ENCODE measurements at places on chromosomes 4 and X.

DNA sequence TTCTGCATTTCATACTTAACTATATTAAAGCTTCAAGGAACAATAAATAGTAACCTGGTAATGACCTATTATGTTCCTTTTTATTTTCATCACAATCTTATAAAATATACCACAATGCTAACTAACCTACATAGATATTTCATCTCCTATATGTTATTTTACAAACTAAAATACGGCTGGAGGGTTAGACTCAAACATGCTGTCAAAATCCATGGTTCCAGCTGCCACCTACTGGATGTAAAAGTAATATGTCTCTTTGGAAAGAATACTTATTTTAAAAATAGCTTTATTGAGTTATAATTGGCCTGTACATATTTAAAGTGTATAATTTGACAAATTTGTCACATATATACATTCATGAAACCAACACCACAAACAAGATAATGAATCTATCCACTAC is 15.0 kb downstream of the RGN start:
- peak; percentile 26 for DNase-seq

DNA sequence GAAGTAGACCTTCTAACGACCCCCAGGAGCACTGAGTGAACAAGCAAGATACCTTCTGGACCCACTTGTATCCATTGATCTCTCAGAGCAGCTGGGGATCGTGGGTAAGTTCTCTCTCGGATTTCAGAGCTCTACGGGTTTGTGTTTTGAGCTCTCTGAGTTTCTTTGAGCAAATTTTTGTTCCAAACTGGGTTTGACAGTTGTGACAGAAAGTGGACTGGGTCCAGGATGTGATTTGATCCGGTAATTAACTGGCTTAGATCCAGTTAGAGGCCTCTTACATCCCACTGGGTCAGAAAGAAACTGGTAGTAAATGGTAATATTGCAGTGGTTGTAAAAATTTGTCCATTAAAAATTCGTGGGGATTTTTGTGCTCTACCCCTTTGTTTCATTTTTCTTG is 459.2 kb downstream of the INPP4B start:
- no peak for DNase-seq

GRCh38 chr4:32025851-32026459 is 1305.8 kb downstream of the PCDH7 start:
- DNase-seq, result no peak

DNA sequence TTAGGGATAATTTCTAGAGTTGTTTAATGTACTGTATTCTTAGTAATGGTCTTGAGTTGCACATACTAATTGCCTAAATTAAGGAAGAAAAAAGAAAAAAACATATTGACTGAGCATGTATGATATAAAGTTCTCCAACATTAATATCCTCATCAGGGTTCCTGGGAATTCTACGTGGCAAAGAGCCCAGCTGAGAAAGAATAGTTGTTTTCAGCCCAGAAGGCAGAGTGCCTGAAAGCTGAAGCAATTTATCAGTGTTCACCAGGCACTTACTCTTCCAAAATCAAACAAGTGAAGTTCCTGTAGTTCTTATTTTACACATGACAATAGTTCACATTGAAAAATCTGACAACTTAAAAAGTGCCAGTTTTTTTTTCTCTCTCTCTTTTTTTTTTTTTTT is 27.7 kb downstream of the YIPF7 start:
- no peak for DNase-seq

GRCh38 chr4:122687531-122688061 is 44.9 kb upstream of the BBS12 start:
- no peak for DNase-seq

DNA sequence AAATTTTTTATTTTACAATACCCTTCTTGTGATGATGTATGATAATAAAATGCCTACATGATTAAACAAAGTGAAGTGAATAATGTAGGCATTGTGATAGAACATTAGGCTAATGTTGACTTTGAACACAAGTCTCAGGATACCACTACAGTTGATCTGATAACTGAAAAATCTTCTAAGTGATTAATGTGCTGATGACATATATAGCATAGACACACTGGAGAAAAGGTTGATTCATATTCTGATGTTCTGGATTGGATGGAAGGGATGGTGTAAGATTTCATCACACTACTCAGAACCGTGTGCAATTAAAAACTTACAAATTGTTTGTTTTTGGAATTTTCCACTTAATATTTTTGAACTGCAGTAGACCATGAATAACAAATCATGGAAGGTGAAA is 738.5 kb downstream of the TECRL start:
- DNase-seq, result no peak

DNA sequence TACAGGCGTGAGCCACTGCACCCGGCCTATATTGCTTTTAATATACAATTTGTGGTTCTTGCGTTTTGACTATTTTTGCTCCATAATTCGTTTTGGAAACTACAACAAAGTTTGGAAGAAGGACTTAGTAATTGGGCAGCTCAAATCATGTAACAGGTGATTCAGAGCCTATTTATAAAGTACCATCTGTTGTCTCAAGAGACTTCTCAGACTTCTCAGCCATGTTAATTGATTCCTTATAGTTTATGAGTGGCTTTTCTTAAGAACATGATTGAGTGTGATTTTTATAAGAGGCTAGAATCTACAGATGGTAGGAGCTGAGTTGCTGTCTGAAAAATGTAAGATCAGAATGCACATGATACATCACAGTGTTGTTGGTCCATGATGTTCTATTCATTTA is 240.2 kb downstream of the ADGRL3 start:
- DNase-seq, result no peak

DNA sequence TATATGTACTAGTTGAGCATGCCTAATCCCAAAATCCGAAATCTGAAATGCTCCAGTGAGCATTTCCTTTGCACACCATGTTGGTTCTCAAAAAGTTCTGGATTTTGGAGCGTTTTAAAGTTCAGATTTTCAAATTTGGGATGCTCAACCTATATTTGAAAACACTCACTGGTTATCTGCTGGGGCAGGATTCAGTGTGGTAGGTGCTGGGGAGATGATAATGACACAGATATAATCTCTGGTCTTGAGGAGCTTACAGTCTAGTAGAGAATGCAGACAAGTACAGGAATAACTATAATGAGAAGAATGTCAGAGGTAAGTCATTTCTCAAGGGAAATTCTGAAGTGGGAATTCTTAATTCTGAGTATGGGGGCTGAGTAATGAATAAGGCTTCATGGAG is 59.4 kb upstream of the CITED1 start:
- DNase-seq, result no peak

DNA sequence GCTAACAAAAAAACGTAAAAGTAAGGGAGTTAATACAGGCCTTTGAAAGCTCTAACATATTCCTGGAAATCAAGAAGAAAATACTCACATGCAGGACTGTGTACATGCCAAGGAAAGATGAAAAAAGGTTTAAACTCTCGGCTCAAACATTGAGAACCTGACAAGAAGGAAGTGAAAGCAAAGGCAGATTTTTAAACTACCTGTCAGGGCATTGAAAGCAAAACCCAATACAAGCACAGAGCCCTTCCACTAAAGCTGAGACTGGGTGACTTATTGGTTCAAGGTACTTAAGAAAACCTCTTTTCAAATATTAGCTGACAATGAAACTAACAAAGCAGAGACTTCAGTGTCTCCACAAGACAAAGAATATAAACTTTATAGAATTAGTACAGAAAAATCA is 313.0 kb upstream of the GRID2 start:
- DNase-seq, result no peak

DNA sequence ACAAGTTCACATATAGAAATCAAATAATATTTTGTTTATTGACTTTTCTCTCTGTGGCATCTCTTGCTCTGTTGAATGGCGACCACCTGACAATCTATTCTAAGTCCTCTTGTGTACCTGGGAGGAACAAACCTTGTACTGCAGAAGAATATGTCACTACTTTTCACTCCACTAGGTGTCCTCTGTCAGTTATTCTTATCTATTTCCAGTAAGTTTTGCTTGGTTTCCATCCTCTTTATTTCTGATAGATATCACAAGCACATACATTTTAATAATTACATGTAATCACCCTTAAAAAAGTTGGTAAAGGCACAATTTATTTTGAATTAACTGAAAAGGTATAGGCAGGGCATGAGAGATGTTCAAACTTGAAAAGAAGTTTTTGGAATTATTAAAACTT is 238.4 kb downstream of the SNCA start:
- no peak for DNase-seq

DNA sequence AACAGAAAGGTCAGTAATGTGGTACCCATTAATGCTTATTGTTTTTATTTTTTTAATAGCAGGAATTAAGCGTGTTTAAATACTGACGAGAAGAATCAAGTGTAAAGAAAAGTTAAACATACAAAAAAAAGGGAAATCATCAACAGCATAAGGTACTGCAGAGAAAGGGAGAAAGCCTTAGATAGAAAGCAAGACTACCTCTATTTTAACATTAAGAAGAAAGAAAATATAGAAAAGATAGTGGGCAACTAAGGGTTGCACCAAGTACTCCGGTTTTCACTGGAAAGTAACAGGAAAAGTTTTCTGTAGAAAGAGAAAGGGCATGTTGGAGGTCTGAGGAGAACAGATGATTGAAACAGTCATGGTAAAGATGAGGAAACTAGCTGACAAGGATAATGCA is 41.9 kb downstream of the FBXW7 start:
- no peak for DNase-seq

DNA sequence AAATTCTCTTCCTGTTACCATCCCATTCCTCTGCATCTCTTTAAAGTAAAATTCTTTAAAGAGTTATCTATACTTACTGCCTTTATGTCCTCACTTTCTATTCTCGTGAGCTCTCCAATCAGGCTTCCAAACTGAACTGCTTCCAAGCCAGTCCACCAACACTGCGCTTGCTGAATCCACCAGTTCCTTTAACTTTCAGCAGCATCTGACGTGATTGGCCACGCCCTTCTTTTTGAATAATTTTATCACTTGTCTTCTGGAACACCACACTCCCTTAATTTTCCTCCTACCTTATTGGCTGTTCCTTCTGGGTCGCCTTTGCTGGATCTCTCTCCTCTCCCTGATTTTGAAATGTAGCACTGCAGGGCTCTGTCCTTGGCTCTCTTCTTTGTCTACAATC is at the start of gene KIAA1210:
TSS of gene KIAA1210 (minus strand) at position 163 of the 400 bp plus-strand sequence. CDS start 4,170 bp downstream, outside the sequence.
- DNase-seq, result no peak

- DNase-seq, result no peak
These were observed 84.9 kb downstream of the GAB1 start for GRCh38 chr4:143421609-143422008.

- DNase-seq, result no peak
These were observed 36.5 kb upstream of the SLC10A4 start for GRCh38 chr4:48446642-48447041.

DNA sequence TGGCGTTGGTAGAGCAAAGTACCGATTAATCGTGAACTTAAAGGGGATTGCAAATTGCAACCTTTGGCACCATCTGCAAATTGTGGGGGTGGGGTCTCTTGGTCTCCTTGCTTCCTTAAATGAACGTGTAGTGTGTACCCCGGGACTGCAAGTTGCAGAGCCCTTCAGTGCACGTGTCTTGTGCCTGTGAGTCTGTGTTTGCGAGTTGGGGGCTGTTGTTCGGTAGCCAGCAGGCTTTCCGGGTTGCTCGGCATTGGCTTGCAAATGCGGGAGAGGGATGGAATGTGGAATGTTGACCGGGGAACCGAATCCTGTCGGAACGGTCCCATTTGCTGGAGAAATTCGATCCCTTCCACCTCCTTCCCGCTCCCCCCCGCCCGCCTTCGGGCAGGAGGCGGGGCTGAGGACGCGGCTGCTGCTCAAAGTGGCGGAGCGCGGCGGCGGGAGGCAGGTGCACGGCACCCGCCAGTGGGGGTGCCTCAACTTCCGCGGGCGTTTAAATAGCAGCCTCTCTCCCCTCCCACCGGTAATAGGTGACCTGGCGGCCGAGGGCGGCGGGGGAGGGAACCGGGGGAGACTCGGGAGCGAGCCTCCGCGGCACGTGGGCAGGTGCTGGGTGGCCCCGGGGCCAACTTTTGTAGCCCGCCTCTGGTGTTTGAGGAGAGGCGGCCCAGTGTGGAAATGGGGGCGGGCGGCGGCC is 1.5 kb downstream of the JADE1 start:
- DNase-seq, result peak; percentile 47

DNA sequence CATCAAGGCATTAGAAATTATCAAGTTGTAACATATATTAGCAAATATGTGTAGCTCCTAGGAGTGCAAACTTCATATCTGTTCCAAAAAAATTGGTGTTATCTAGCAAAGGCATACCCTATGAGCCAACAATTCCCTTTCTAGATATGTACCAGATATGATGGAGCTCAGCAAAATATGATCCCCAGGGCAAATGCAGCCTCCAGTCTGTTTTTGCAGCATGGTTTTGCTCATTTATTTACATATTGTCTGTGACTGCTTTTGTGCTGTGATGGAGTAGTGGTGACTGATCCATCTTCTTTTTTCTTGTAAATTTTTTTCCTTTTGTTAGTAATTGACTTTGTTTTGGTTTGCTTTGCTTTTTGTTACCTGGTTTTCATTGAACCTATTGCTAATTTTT is 41.0 kb downstream of the CEP135 start:
- no peak for DNase-seq

DNA sequence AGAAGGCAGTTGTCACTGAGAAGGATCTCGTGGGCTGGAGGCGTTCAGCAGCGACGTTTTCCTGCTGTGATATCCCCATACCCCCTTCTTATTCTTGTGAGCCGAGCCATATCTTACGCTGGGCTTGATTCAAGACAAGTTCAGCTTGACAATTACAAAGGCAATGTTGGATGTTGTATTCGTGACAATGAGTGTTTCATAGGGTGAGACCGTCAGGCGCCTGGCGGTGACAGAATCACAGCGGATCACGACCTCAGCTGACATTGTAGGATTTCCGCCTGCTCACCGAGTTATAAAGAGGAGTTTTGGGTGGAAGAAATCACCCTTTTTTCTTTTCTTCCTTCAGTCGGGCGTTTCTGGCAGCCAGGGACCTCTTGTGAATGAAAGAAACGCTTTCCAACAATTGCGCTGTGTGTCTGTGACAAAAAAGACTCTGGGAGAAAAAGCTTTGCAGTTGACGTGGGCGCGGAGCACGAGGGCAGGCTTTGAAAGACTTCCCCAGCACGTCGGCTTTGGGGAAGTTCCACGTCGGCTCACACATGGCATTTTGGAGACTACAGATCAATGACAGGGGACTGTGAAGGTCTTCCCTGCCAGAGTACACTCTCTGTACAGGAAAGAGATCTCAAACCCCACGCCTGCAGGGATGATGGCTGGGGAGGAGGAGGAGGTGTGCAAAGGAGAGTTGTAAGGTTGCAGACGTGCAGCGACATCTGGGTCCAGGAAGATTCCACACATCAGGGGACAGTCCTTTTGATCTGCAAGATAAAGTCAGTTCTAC is 135.4 kb downstream of the CRLF2 start:
- no peak for DNase-seq

DNA sequence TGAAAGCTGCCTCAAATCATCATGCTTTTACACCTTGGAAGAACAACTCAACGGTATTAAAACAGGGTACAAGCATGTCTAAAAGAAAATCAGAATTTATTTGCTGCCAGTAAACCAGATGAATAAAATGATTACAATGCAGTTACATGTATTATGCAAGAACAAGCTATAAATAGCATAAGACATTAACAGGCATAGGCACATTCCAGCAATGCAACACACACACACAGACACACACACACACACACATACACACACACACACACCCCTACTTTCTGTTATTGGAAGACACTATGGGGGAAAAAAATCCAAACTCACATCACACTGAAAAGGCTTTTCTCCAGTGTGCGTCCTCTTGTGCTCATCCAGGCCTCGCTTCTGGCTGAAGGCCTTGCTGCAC is 212.5 kb downstream of the PRDM5 start:
- no peak for DNase-seq

All from DMS79 treated with DMSO at 0.1 percent for 48 hours (cell line).